ENCODE measurements at places on chromosomes 2 and 18.

DNA sequence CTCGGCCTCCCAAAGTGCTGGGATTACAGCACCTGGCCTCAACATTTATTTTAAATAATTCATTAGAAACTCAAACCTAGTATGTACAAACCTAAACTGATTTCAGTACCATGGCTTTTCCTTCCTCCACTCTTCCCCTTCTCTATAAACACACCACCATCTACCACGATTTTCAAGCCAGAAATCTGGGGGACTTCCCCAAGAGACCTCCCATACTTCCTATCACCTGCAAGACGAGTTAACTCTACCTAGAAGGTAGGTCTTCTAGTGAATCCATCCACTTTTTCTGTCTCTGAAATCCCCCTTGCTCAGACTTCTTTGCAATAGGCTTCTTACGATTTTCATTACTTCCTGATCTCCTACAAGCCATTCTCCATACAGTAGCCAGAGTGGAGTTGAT, 7.7 kb upstream of the FAM117B start:
- DNase-seq, result no peak

DNA sequence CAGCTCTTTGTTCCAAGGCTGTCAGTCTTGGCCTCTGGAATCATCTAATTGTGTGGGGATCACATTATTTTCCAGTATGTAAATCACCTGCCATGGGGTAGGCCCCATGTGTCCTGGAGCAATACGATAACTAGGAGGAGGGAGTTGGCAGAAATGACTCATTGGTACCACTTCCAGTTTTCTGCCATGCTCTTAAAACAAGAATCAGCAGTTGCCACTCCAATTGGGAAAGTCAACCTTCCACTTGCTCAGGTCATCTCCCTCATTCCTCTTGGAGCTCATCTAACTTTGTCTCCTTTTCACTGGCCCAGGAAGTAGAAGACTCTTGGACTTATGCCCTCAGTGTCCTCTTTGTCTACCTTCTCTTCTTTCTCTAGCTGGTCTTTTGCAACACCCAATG, 487.0 kb downstream of the SLC4A3 start:
- DNase-seq, result no peak

- DNase-seq, result no peak
Observed at GRCh38 chr2:28729698-28730097, 21.9 kb upstream of the PPP1CB start.

GRCh38 chr2:95345081-95345562, 48.0 kb downstream of the KCNIP3 start:
- DNase-seq, result no peak

GRCh38 chr2:56682397-56682760, 498.6 kb downstream of the CCDC85A start:
- no peak for DNase-seq
